ENCODE measurements at places on chromosomes 3 and 15.
A peak's percentile ranks its signal among the peaks of the same experiment; 100 is the strongest.

GRCh38 chr15:36797128-36797527, 217.7 kb downstream of the CDIN1 start:
- no peak for DNase-seq

GRCh38 chr15:65676123-65676522, 54.4 kb downstream of the SLC24A1 start:
- DNase-seq: no peak

GRCh38 chr3:71956069-71956340, 171.1 kb upstream of the PROK2 start:
- no peak for DNase-seq

DNA sequence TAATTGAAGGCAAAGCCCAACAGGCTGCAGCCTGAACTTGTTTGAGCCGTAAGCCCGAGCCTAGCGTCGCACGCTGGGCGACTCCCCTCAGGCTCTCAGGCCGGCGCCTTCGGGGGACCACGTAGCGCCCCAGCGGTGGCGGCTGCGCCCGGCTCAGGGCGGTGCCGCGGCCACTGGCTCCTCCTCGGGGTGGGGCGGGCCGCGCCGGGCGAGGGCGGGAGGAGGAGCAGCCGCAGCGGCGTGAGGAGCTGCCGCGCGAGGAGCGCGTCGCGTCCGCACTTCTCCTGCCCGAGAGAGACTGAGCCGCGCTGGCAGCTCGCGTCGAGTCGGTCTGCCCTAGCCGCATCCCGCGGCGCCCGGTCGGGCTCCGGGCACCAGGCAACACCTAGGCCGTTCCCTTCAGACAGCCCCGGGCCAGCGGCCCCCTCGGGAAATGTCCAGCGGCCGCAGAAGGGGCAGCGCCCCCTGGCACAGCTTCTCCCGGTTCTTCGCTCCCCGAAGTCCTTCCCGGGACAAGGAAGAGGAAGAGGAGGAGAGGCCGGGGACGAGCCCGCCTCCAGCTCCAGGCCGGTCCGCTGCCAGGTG, at the start of gene CRYBG3:
Gene CRYBG3, plus strand, starts transcription at position 238 of the 585 bp plus-strand sequence. Its CDS starts 196 bp downstream, at position 434.
- peak; percentile 75 for DNase-seq

- DNase-seq: no peak
These were observed 69.8 kb downstream of the CHRNA7 start for GRCh38 chr15:32099956-32100684.
